ENCODE measurements at places on chromosomes 5 and 9.

DNA sequence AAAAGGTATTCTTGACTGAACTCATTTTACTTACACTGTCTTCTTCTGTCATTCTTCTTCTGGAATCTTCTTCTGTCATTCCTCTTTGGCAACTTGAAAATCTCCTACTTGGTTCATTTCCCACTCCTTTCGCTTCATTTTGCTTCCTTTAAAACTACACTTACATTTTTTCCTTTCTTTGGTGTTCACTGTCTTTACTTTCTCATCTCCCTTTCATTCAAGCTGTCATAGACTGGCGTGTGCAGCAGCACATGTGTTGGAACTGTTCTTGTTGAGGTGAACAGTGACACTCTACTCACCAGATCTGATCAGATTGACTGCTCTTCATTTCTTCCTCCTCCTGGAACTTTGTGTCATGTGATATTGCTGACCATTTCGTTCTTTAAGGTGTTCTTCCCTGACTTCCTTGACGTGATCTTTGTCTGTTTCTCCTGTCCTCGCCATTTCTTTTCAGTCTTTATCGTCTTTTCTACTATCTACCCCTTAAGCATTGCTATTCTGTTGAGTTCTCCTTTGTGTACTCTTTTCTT lies 6.4 kb downstream of the DNAJC25 start:
- no peak for DNase-seq

DNA sequence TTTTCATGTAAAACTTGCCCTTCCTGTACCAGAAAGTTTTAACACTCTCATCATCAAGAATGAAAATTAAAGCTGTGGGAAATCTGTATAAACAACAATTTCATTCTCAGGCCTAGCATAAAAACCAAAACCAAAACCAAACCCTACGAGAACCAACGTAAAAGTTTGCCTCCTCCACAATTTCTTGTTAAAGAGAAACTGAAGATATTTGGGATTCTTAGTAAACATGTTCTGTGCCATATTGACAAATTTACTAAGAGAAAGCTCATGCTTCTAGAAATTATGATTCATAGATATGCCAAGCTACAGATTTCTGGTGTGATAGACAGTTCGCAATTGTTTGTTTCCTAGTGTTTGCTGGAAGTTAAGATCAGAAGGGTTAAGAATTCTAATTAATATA lies 801.0 kb upstream of the NUDT12 start:
- no peak for DNase-seq

- DNase-seq, result no peak
Observed at GRCh38 chr5:178602752-178603151, 12.6 kb upstream of the COL23A1 start.

DNA sequence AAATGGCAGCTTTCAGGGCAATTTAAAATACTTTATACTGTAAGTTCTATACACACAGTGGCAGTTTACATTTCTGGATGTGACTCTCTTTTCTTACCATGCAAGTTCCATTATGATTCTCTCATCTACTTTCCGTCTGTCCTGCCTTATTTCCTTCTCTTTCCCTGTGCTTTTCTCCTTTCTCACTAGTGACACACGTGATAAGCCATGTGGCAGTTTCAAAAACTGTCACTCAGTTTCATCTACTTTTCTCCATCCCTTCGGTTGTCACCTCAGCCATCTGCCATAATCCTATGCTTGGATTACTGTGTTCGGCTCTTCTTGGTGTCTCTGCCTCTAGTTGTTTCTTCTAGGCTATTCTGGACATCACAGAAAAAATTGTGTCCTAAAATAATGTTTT lies 46.8 kb upstream of the ATG10 start:
- DNase-seq, result no peak

GRCh38 chr5:179621551-179622214 lies 1.8 kb downstream of the HNRNPH1 start:
- no peak for DNase-seq

DNA sequence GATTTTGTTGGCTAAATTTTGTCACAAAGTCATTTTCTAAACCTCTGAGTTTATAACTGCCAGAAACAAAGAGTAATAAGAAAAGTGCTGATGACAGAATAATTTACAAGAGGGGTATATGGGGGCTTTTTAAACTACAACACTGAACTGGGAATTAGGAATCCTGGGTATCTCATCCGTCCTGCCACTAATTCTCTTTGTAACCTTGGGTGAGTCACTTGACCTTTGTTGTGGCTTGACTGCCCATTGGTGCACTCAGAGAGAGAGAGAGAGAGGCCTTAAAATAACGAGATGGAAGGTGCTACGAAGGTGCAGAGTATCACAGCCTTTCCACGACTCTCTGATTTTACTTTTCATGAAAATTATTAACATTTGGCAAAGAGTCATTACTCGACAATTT lies 130.3 kb upstream of the CNTLN start:
- DNase-seq, result no peak

GRCh38 chr9:129331772-129332500 lies 153.9 kb upstream of the IER5L start:
- no peak for DNase-seq

DNA sequence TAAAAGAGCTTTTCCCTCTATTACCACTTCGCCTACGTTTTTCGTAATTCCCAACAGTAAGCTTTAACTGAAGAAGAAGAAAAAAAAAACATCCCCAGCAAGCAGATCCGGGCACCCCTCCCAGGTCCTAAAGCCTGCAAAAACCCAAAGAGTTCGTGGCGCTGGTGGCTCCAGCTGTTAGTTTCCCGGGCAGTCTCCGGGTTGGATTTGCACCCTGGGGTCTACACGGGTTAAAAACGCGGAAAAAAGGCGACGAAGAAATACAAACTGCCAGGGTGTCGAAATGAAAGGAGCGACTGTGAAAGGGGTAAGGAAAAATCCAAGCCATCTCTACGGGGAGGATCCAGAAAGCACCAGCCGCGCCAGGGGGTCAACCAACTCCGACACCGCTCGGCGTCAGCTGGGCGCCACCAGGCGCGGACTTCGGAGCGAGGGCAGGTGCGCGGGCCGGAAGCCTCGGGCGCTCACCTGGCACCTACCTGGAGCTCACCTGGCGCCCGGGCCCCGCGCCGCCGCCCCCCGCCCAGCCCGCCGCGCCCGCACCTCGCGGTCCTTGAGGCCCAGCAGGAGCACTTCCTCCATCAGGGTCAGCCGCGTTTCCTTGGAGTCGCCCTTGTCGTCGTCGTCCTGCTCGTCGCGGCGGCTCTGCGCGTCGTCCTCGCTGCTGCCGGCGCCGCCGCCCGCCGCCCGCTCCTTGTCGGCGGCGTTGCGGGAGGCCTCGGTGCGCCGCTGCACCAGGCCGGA lies 680 bp downstream of the GOLPH3 start:
- peak; percentile 67 for DNase-seq

- DNase-seq, result no peak
Observed at GRCh38 chr5:75639535-75640311, 28.5 kb downstream of the ANKDD1B start.

DNA sequence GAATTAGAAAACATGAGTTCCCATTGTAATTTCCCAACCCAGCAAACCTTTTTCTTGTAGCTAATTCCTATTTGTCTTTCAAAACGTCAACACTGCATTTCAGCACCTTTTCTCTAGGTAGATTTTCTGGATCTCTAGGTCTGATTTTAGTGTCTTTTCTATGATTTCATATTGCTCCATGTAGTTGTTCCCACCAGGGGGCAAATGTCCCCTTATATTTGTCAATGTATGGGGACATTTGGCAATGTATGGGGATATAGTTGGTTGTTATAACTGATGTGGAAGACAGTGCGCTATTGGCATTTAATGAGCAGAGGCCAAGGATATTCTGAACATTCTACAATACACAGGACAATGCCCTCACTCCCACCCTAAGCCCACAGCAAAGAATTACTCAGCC lies 273.9 kb upstream of the ADRA1B start:
- DNase-seq, result no peak

DNA sequence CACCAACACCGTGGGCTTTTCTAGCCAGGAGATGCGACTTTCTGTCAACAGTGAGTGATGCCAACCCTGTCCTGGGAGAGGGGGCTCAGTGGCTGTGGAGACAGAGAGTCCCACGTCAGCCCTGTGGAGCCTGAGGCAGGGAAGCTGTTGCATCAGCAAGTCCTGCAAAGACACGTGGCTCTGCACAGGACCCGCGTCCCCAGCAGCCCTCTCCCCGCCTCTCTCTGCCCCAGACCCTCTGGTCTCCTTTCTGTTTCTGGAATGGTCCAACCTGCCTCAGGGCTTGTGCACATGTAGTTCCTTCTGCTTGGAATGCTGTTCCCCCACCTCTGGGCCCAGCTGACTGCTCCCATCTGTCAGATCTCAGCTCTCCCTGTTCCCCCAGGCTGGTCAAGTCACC lies 60.4 kb downstream of the HMCN2 start:
- no peak for DNase-seq

- DNase-seq, result no peak
Observed at GRCh38 chr5:61100437-61100836, 61.8 kb downstream of the SMIM15 start.

- DNase-seq, result no peak
Observed at GRCh38 chr9:3962496-3962895, 337.4 kb downstream of the GLIS3 start.

DNA sequence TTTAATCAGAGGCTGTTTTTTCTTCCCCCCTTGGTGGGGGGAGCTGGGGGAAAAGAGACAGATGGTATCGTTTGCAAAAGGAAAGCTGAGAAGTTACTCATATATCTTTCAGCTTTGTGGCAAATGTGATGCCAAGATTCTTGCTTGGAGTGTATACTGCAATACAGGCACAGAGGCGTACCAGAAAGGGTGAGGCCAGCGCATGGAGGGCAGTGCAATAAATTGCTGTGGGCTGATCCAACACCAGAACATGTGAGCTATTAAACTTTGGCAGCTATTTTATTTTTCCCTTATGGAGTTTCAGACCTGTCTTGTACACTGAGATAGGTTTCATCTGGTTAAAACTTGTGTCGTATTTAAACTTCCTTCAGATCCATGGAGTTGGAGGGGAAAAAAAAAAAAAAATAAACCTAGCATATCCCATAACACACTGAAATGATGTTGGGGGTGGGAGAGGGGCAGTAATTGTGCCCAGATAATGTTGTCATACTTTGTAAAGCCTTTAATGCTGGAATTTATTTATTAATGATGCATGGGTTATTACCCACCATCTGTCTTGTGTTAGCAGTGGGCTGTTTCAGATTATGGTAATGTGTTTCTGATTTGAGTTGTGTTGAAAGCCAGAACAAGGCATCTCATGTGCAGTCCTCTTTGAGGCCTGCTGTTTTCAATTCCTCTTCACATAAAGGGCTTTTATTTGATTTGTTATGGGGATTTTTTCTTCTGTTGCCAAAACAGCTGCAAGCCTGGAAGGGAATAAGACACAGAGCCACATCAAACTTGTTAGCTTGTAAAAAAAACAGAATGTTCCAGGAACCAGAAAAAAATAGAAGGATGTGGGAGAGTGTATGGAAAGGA lies 891.3 kb downstream of the TLE1 start:
- DNase-seq, result no peak

DNA sequence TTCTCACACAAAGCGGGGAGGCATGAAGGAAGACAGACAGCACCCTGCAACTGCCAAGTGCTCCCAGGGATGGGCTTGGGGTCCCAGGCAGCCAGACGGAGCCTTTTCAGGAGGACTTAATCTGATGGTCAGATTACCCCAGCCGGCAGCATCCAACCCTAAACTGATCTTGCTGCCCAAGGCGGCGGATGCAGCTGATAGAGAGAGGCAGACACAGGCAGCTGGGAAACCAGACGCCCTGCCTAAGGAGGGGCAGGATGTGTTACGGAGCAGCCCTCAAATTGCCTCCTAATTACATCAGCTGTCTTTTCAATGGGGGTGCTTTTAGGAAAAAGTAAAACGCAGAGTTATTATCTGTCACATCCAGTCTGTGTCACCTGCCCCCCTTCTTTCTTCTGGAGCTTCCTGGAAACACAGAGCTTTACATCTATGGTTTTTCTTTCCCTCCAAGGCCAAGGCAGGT lies 190.9 kb upstream of the PANK3 start:
- no peak for DNase-seq

DNA sequence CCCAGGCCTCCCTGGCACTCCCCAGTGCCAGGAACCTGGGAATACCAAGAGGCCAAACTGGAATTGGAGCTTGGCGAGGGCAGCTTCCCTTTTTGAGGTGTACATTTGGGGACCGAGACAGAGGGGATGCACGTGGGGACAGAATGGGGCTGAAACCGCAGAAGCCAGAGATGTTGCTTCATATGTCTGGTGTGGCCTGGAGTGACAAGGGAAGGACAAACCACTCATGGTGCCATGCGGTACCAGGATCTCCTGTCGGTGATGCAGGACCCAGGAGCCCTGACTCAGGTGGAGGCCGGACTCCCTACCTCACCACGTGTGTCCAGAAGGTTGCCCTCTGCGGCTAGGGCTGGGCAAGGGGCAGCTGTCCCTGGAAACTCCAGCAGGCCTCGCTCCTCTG lies 4.0 kb upstream of the CSF2 start:
- DNase-seq, result no peak

GRCh38 chr9:129653823-129654553 lies 11.5 kb upstream of the PRRX2 start:
- no peak for DNase-seq

DNA sequence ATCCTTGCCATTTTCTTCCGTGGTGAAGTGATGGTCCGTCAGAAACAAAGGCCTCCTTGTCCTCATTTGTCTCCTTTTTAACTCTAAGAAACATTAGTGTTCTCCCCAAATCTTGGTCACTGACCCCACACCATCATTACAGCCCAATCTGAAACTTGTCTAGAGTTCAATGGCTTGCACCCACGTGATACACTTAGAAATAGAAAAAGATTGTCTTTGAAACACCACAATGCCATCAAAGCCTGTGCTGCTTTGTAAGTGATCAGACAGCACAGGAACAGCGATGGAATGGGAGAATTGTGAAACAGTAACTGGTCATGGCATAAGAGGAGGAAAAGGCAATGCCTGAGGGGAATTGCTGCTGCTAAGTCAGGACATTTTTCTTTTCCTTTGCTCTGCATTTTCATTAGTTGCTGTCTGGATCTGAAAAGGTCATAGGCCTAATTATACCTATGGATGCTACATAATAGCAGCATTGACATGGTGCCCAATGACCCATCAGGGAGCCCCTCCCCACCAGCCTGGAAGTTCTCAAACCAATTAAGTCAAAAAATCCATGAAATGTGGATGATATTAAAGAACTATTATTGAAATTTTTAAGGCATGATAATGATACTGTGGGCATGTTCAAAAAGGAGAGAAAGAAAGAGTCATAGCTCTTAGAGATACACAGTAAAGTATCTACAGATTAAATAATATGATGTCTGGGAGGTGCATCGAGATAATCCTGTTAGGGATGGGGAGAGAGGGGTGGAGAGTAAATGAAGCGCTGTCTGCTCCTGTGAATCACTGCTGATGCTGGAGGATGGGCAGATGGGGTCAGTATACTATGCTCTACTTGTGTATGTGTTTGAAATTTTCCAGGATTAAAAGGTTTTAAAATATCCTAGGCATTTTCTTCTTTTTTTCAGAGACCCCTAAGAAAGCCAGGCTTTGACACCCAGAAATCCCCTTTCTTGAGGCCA lies 83.6 kb downstream of the ENC1 start:
- no peak for DNase-seq

GRCh38 chr5:89827359-89827758 lies 582.2 kb downstream of the CETN3 start:
- no peak for DNase-seq
